Activated CD4-positive, CD25-positive, alpha-beta regulatory T cell treated with anti-CD3 and anti-CD28 coated beads, Interleukin-2, amount 50 U/mL, for 16 hours (primary cell): ENCODE measurements at places on chromosomes 2 and 18.

- DNase-seq: no peak
These were observed 55.4 kb upstream of the ZNF396 start for GRCh38 chr18:35432565-35433001.

GRCh38 chr2:206218156-206218555 lies 56.3 kb upstream of the ZDBF2 start:
- no peak for DNase-seq

DNA sequence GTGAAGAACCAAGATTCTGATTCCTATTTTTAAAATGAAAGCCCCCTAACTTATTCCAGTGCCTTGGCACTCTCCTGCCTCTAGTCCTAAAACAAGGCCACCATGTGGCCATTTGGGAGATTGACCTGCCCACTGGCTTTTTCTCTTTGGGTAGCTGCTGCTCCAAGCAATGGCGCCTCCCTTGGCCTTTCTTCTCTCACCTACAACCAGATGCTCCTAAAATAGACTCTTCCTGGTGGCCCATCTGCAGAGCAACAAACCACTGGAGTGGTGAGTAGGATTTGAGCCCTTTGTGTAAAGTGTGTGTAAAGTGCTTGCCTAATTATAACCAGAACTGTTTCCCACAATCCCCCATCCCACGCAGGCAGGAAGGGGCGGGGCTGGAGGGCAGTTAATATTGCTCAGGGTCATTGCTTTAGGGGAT lies 114.2 kb downstream of the FHOD3 start:
- DNase-seq: no peak

GRCh38 chr2:42964439-42965083 lies 172.2 kb upstream of the HAAO start:
- DNase-seq: no peak

DNA sequence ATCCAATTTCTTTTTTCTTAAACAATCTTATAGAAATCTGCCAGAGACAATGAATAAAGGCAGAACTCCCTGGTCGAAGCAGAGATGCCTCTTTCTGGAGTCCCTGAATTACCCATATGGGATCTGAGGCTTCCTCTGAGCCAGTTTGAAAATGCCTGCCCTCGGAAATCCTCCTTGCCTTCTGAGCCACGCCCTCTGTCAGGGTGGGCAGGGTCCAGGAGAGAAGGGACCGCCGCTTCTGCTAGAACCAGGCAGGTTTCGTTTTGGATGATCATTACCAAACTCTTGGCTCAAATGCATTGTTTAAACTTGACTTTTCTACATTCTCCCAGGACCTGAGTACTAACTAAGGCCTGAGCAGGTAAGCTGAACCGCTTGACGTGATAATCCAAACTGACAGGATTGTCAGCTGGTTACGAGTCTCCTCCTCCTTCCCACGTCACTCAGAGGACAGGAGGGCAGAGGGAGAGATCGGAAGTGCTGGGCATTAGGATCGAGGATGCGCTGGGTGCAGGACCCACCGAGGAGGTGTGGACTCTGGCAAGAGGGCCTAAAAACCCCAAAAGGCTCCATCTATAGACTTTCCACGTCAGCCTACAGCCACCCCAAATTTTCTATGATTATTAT lies 128.4 kb downstream of the KLHL29 start:
- no peak for DNase-seq

DNA sequence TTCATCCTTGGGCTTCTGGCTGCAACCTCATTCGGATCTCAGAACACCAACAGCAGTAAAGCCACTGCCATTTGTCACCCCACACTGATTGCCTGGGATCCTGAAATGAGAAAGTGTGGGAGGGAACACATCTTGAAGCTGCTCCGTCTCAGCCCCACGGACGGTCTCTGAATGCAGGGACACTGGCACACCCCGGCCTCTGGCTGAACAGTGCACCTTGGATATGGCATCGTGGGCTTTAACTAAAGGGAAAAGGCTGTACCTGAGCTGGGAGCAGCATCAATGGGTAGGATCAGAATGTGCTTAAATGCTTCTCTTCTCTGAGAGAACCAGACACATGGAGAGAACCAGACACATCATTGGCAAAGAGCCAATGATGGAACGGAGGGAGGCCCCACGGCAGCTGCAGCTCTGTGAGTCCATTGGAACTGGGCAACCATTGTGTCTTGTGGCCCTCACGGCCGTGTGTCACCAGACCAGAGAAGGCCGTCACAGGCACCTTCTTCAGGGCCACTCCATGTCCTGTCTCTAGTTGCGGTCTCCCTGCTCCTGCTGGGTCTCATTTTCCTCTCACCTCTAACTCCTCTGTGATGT lies 193.4 kb upstream of the MYT1L start:
- DNase-seq: no peak

DNA sequence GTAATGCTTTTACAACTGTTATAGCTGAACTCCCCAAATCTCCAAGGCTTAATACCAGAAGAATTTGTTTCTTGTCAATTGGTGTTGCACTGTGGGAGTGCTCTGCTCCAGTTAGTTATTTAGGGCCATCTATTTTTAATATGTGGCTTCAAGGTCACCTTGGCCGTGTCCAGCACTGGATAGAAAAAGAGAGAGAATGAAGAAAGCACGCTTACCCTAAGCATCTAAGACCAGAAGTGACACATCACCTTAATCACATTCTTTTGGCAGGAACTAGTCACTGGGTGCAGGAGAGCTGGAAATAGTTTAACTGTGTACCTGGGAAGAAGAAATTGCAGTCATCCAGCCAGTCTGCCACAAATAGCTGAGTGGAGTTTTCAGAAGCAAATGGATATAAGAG lies 78.8 kb downstream of the VWC2L start:
- no peak for DNase-seq

- no peak for DNase-seq
These were observed 186.5 kb upstream of the KLHL29 start for GRCh38 chr2:23198316-23199114.

GRCh38 chr18:74430806-74431571 lies 26.1 kb downstream of the DIPK1C start:
- DNase-seq: no peak

DNA sequence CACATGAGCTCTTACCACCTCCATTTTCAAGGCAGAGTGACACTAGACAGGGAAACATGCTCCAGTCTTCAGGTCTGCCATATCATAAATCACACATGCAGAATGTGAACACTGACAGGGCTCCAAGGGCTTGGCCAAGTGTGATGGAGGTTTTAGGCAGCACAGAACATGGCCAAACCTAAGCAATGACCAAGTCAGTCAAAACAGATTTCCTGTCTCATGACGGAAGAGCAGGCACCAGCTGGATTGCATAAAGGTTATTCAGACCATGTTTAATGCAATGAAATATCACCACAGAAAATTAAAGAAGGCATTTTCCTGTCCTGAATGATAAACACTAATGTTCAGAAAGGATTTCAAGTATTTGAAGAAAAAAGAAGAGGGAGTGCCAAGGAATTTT lies 72.5 kb downstream of the SUMO1 start:
- DNase-seq: no peak

GRCh38 chr2:152432206-152432653 lies 97.3 kb downstream of the FMNL2 start:
- DNase-seq: no peak

- DNase-seq: no peak
These were observed 618.8 kb upstream of the NRXN1 start for GRCh38 chr2:51650769-51651168.

- no peak for DNase-seq
These were observed 225.3 kb upstream of the PXDN start for GRCh38 chr2:1969701-1970015.

DNA sequence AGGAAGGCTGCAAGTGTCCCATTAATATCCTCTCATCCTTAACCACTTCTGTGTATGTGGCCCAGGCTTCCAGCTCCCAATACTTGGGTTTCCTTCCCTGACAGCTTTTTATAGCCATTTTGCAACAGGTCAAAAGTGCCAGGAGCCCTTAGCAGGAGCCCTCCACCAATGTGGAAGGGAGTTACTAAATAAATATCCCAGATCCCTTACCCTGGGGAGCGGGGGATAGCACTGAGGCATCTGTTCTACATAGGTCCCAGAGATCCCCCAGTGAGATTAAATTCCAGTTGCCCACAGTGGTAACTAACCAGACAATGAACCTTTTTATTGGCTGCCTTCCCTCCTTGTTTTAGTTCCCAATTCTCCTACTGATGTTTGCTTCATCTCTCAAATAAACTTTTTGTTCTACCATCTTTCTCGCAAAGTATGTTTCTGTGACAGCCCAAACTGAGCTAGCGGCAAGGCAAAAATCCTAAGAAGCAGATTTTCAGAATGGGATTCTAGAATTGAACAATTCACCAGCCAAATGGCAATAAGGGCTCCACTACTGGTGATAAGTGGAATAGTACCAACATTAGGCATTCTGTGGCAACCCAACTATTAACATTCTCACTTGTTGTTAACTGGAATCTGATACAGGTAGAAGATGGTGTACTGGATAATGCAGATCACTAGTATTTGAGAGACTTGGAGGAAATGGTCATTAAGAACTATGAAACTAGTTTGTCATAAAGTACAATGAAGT lies 83.9 kb upstream of the MAPRE2 start:
- DNase-seq: no peak

DNA sequence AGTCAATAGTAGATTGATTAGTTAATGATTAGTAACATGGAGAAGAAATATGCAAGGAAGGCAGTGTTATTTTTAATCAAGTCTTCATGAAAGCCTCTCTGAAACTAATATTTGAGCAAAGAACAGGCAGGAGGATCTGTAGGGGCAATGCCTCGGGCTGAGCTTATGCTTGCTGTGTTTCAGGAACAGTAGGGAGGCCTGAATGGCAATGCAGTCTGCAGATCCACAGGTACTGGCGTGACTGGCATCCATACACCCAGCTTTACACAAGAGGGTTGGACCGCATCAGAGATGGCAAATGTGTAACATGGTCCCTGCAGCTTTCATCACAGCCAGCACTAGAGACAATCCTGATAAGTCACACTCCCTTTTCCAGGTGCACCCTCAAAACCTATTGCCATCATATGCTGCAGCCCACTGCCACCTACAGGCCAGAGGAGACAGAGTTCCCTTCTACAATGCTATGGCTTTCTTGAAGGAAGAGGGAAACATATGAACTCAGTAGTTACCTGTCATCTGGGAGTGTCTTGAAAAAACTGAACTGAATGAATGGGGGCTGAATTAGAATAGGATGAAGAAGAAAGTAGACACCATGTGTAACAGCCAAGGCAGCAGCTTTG lies 582.4 kb upstream of the RAB6C start:
- no peak for DNase-seq

- no peak for DNase-seq
These were observed 16.1 kb downstream of the KCNE4 start for GRCh38 chr2:223068071-223068470.

GRCh38 chr18:50268022-50268747 lies 1.9 kb upstream of the CFAP53 start:
- peak; percentile 60 for DNase-seq

- no peak for DNase-seq
These were observed 199.4 kb downstream of the ALPK2 start for GRCh38 chr18:58429442-58429841.

DNA sequence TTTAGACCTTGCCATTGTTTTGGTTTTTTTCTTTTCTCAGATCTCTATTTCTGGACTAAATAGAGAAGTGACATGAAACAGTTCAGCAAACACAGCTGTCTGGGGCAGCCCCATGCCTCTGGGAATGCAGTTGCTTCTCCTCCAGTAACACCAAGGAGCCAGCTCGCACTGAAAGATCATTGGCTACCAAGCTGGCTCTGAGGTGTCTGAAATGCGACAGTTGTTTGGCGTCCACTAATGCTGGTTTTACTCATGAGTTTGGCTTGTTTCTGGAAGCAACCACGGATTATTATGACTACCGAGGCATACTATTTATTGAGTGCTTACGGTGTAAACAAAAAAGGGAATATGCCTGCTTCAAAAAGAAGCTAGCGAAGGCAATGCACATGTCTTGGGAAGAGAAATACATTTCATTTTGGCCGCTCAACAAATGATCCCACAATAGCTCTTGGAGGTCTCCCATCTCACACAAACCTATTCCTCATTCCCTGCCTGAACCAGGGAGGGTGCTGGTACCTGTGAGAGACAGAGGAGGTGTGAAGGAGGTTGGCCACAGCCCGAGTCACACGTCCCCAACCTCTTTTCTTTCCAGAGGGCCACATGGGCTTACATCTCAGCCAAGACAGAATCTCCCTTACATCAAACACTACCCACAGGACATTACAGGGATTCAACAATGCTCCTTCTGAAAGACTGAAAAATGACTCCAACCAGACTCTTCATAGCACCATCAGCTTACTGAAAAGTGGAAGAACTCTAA lies 37.5 kb upstream of the NEB start:
- no peak for DNase-seq

- DNase-seq: no peak
These were observed 32.8 kb upstream of the PEX13 start for GRCh38 chr2:60984720-60985119.

GRCh38 chr2:238892796-238893195 lies 44.9 kb downstream of the TWIST2 start:
- no peak for DNase-seq

- no peak for DNase-seq
These were observed 200.6 kb upstream of the RASGRP3 start for GRCh38 chr2:33275689-33276444.

DNA sequence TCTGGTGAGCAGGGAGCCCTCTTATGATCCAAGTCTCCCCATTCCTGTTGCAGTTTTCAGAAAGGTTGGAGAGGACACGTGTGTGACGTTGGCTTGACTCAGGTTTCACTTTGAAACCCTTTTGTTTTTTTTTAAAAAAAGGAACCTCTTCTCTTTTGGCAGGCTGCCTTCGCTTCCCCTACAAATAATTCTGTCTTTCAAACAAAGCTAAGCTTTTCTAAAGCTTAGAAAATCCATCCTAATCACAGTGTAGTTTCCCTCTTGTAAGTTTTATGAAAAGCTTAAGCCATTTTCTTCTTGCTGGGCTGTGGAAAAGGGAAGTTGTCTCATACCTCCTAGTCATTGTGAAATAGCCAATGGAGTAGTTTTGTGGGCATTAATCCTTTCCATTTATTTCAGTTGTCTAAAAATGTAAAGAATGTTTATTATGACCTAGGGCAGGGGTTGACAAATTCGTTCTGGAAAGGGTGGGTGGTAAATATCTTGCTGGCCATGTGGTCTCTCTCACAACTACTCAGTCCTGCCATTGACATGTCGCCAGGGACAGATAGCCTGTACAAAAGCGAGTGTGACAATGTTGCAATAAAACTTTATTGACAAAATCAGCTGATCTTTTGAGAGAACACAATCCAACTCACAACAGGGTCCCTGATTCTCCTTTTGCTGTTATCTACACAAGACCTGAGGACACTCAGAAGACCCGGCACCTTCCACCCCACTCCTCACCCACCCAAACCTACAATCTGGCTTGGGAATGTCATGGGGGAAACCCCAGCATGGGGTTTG lies 878.8 kb downstream of the RNF144A start:
- no peak for DNase-seq

DNA sequence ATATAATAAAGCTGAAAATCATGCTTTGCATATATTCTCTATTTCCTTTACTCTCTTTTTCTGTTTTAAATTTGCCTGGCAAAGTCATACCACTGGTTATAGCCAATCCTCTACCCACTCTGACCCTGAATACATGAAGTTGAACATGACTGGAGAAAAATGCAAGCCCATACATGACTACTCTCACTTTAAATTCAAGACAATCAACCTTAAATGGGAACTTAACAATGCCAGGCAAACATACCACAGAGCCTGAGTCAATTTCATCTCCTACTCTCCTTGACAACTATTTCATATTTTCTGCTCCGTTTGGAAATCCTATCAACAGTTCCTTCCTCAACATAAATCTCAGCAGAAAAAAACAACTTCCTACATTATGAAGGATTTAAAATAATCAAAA lies 22.6 kb downstream of the RAD51AP2 start:
- DNase-seq: no peak
